ENCODE measurements at places on chromosomes 7 and 10.

GRCh38 chr10:43138021-43138756, at the start of gene CSGALNACT2:
Gene CSGALNACT2, plus strand, starts transcription at chr10:43138445. Its CDS starts 16,705 bp downstream, at chr10:43155150.
- peak; percentile 86 for DNase-seq

DNA sequence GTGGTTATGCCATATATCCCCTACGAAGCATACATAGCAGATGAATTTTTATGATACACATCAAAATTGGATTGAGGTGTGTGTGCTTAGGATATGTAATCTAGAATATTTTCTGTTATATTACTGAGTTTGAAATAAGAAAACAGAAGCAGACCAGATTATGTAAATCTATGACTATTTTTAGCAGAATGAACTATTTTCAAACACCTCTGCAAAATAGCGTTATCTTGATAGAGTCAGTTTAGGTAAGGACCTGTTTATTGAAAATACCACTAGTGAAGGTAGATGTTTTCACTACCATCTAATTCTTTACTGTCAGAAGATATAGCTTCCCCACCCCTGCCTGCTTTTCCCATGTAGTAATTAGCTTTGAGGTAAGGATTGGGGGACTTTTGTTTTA, 9.1 kb downstream of the LANCL2 start:
- DNase-seq, result no peak

- DNase-seq, result no peak
Observed at GRCh38 chr10:86863484-86863842, 94.0 kb downstream of the MMRN2 start.

GRCh38 chr10:49257154-49257553, 41.8 kb upstream of the C10orf71 start:
- no peak for DNase-seq

All from fibroblast of pulmonary artery (primary cell).